ENCODE measurements at places on chromosomes 1 and 21. TPM values are rescaled to one million over a fixed set of nuclear protein-coding genes. Genes with fewer than 3 reads are reported as not detected.

- DNase-seq, result no peak
Observed at GRCh38 chr1:160107512-160107911, 8.0 kb upstream of the ATP1A2 start.

GRCh38 chr1:30538993-30539867 lies 184.2 kb downstream of the MATN1 start:
- DNase-seq, result no peak

- DNase-seq, result no peak
Observed at GRCh38 chr1:164914208-164914607, 355.2 kb downstream of the PBX1 start.

DNA sequence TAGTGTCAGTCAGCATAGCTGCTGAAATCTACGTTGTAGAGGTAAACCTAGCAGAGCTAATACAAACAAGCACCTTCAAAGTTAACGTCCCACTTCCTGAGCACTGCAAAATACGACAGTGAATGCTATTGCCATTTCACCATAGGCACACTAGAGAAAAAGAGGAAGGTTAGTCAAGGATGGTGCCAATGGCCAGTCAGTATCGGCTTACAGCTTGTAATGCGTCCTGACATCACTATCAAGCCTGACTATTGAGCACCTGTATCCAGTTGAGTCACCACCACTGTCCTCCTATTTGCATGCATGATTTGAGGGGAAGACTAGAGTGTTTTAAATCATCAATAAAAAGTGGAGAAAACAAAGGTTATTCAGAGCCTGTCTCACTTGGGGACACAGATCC lies 34.4 kb downstream of the NUCKS1 start:
- no peak for DNase-seq

DNA sequence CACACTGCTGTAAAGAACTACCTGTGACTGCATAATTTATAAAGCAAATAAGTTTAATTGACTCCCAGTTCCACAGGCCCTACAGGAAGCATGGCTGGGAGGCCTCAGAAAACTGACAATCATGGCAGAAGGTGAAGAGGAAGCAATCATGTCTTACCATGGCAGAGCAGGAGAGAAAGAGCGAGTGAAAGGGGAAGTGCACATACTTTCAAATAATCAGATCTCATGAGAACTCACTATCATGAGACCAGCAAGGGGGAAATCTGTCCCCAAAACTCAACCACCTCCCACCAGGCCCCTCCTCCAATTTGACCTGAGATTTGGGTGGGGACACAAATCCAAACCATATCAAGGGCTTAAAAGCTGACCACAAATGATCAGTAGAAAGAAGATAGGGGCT lies 493.2 kb downstream of the PTPRC start:
- no peak for DNase-seq

Gene FCRL2
- total RNA-seq, result not detected

DNA sequence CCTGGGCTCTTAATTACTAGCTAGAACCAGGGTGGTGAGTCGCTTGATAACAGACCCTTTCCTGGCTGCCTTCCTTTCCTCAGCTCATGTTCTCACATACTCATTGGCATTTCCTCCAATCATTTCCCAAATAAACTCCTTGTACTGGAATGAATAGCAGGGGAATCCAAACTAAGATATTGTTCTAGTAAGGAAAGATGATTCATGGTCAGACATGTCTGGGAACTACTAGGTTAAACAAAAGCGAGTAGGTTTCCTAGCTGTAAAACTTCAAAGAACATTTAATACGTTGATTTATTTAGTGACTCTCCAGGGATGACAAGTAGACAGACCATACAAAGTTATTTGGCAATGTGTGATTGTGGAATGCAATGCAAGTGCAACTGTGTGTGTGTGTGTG lies 121.2 kb upstream of the KCNJ6 start:
- no peak for DNase-seq

Gene AIRE
- 0.11 TPM for total RNA-seq

Gene HAO2
- total RNA-seq, result not detected

Gene ATF3
- 8.5 TPM for total RNA-seq

Gene MAP3K7CL
- 4.1 TPM for total RNA-seq

- no peak for DNase-seq
Observed at GRCh38 chr1:181259026-181259745, 170.7 kb downstream of the IER5 start.

DNA sequence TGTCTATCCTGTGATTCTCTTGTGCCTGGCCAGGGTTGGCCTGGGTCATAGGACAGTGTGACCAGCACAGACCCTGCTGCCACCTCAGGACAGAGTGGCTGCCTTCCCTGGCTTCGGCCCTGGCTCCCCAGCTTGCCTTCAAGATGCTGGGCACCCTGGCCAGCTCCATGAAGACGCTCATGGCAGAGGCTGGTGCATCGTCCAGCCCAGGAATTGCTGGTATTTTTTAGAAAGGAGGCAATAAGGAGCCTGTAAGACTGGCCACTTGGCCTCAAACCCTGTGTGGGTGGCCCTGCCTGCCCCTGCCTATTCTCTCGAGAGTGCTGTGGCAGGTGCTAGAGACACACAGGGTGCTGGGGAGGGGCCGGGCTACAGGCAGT lies 70.4 kb upstream of the ACTRT2 start:
- DNase-seq, result no peak

DNA sequence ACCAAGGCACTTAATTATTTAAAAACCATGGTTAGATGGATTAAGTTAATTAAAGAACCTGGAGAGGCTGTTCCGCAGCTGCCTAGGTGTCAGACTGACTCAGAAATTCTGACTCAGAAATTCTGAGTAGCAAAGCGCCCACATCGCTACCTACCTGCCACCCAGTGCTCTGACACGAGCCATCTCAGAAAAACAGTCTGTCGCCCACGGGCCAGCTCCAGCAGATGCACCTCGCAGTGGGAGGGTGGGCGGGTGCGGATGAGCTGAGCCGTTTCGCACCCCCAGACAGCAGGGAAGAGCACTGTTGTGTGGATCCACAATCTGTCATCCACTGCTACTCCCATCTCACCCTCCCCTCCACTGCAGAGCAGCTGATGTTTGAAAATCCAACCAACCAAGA lies 13.5 kb downstream of the KCNK1 start:
- DNase-seq, result no peak

DNA sequence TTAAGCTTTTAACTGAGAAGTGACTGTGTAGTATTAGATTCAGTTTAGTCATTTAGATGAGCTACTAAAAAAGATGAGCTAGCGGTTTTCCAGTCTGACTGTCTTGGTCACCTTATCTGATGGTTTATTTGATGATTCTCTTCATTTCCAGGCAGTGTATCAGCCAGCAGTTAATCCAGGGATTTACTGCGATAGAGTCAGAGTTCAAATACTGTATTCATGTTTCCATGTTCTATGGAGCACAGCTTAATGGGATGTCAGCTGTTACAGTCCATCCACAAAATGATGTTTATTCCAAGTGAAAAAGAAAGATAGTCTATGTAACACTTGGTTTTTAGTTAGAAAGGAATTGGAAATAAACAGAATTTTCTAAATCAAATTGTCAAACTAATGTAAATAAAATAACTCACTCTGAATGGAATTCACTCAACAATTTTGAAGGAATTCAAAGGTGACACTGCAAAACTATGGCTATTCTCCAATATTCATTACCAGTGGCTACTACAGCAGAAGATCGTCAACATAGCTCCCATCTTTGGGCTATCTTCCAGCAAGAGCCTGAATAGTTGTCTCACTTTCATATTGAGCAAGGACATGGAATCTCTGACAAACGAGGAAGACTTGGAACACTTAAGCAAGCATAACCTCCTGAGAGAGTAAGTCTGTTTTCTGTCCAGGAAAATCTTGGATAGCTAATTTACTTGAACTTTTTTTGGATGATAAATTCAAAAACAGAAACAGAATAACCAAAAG lies 54.6 kb upstream of the DPT start:
- no peak for DNase-seq

Gene GNAI3
- total RNA-seq, result 2.6 TPM

DNA sequence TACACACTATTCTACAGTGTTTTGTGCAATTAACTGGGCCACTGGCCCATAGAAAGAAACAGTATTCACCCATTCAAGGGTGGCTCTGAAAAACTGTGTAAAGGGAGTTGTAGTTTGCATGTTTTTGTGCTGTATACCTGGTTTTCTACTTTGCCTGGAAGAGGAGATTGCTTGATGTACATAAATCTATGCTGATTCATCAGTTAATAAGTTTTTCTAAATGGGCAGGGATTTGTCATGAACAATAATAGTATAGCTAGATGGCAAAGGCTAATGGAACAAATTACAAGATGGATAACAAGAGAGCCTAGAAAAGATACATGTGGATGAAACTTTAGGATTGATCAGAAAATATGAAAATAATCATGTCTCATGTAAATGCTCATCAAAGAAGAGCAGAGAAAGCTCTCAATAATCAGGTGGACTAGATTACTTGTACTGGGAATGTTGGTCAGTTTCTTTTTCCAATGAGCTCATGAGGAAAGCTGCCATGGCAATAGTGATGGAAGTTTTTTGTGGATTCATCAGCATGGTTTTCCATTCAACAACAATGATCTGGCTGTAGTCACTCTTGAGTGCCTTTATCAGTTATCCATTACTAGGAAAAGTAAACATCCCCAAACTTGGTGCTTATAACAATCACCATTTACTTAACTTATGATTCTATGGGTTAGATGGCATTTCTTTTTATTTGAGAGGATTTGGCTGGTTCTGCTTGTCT lies 602.8 kb downstream of the BRINP3 start:
- no peak for DNase-seq

Gene F5
- total RNA-seq, result 12.2 TPM

Gene GAS5
- total RNA-seq, result 73.5 TPM

Gene CLEC20A
- not detected for total RNA-seq

Gene SLC22A15
- 4.8 TPM for total RNA-seq

Gene AVPR1B
- total RNA-seq, result not detected

- DNase-seq, result no peak
Observed at GRCh38 chr1:33501774-33502173, 29.3 kb downstream of the ZSCAN20 start.

DNA sequence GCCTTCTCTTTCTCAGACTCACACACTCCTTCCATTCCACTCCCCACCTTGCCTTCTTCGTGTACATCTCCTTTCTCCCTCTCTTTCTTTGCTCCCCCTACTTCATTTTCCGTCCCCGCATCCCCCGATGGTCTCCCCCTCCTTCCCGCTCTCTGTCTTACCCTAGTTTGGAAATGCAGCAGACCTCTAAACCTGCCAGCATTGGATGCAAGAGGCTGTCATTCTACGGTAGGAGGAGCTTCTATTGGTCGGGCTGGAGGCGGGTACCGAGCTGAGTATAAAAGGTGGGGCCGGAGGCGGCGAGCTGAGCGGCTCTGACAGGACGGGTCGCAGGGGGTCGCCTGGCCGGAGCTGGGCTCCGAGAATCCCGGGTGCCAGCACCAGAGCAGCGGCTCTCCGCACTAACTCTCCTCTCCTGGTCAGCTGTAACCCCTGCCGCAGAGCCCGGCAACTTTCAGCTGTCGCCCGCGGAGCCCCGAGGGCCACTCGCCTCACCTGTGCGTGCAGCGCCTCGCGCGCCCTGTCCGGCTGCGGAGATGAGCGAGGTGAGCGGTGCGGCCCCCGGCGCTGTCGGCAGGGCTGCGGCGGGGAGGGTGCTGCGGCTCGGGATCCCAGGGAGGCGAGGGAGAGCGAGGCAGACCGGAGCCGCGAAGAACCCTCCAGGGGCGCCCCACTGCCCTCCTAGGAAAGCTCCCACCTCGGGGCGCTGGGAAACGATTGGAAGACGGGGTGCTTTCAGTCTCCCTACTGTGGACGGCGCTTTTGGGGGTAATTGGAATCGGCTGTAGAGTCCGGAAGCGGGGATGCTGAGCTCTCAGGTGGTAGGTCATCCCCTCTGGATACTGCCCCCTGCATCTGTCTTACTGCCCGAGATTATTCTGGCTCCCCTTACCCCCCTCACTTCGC lies at the start of gene PCP4L1:
PCP4L1 (plus strand) TSS at position 307 of the 906 bp plus-strand sequence; CDS start at position 537, 230 bp downstream.
- DNase-seq, result peak; percentile 49

Gene PTAFR
- total RNA-seq, result 2.6 TPM

DNA sequence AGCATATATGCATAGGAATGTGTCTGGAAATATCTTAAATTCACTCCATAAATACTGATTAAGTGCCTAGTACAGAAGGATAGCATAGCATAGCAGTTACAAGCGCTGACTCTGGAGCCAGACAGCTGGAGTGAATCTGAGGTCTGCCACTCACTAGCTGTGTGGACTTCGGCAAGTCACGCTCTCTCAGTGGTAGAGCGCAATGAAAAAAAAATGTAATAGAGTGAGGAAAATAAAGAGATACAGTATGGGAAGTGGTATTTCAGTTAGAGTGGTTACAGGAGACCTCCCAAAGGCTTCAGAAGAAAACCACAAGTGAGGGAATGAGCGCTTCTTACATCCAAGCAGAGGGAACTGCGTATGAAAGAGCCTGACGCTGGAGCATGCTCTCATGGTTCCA lies 338.9 kb upstream of the PRMT6 start:
- no peak for DNase-seq

DNA sequence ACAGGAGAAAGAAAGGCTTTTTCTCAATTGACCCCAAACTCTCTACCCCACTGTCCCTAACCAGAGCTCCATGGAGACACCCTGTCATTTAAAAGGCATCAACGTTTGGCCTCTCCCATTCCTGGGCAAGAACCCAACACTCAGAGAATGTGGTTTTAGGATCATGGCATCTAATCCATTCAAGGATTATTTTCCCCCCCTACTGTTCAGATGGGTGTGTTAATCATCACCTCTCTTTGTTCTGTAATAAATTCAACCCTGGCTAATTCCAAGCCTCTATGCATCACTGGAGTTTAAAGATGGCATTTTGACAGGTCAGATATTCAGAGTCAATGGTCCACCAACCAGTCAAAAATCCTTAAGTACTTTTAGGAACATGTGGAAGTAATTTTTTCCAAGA lies 42.7 kb downstream of the TBX15 start:
- no peak for DNase-seq

- no peak for DNase-seq
Observed at GRCh38 chr1:229364207-229365065, 21.6 kb upstream of the CCSAP start.

- DNase-seq, result no peak
Observed at GRCh38 chr1:230864441-230864840, 3.9 kb downstream of the C1orf198 start.

GRCh38 chr21:32423320-32424190 lies 11.0 kb downstream of the EVA1C start:
- no peak for DNase-seq

DNA sequence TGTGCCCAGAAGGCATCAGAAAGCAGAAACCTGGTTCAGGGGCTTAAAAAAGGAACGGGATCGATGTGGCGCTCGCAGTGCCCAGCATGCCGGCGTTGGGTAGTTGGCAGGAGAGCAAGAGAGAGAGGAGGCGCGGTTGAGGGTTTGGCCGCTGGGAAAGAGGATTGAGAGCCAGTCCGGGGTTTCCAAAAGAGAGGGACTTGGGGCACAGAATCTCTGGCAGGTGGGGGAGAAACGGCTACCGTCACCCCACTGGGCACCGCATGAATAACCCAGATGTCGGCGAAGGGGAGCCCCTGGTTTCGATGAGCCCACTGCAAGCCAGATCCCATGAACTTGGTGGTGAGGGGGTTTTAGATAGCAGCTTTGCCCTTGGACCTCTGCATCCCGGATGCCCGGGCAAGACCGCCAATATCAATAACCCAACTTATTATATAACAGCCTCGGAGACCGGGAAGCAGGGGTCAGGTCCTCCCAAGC lies 60.4 kb upstream of the ACOT11 start:
- DNase-seq, result peak; percentile 72

Gene LRRC39
- total RNA-seq, result 54.6 TPM

- DNase-seq, result no peak
Observed at GRCh38 chr1:11107599-11107998, 7.9 kb upstream of the EXOSC10 start.
